ENCODE measurements at places on chromosomes 3 and 15.

DNA sequence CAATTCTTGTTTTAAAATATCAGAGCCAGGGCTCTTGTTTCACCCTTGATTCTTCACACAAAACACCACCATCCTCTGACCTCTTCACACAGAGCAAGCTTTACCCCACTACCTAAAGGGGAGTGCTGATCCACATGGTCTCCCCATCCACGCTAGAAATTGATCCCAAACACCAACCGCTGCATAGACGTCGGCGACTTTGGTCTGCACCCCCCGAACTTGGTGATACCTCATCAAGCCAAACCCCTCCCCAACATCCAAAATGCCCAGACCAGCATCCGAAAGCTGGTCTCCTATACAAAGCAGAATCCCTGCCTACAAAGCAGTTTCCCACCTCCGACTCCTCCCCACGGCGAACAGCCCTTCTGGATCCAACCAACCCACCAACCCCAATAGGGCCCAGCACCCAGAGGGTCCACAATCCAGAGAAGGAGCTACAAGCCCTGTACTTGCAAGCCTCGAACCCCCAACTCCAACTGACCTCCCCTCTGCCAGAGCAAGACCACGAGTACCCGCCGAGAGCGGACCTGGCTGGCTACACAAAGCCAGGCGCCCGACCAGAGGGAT is 25.8 kb upstream of the MTHFS start:
- no peak for DNase-seq

- peak; percentile 94 for DNase-seq
Observed at GRCh38 chr3:87088993-87089841, 98.3 kb upstream of the VGLL3 start.

DNA sequence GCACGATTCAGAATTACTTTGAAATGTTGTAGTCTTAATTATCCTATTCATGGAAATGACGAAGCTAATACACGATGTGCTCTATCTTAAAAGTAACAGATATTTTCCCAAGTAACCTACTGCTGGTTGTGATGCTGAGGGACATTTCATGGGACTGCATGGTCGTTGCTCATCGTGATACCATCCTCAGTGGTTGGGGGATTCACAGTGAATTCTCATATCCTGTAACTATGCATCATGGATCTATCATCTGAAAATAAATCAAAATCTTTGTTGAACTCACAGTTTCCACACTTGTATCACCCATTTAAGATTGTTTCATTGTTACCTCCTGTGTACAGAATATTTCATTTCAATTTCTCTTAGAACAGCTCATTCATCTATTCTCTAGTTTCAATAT is 84.7 kb downstream of the OPA1 start:
- DNase-seq = no peak

DNA sequence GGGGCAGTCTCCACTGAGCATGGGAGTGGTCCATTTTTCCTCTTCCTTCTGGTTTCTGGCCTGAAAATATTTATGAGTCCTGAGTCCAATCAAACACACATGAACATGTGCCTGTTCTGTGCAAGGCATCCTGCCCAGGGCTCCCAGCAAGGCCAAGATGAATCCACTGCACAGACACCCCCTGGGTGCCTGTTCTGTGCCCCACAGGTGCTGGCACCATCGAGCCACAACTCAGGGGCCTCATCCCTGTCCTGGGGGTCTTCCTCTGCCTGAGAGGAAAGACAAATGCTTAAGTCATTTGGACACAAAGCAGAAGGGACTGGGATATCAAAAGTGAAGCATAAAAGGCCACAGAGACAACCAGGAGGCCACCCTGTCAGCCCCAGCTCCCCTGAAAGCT is 87.4 kb upstream of the IQSEC1 start:
- no peak for DNase-seq

DNA sequence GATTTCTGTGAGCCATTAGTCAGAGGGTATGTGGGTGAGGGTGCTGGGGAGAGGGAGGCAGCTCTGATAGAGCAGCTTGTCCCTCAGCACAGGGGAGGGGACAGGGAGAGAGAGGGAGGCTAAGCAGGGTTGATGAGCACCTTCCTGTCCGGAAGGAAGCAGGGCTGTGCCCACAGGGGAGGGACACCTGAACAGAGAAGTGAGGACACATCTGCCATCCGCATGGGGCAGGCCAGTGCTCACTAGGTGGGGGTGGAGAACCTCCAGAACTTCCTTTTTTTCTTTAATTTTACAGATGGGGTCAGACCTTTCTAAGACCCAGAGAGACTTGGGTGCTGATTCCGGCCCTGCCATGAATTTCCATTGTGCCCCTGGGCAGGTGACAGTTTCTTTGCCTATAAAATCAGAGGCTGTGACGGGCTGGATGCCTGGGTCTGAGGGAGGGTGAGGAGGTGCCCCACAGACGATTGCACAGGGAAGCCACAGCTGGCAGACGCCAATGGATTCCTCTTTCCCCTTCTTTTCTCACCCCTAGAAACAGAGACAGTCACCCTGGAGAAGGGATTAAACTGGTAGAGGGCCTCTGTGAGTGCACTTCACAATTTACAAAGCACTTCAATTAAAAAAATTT is 4.1 kb upstream of the TGM5 start:
- DNase-seq = no peak

DNA sequence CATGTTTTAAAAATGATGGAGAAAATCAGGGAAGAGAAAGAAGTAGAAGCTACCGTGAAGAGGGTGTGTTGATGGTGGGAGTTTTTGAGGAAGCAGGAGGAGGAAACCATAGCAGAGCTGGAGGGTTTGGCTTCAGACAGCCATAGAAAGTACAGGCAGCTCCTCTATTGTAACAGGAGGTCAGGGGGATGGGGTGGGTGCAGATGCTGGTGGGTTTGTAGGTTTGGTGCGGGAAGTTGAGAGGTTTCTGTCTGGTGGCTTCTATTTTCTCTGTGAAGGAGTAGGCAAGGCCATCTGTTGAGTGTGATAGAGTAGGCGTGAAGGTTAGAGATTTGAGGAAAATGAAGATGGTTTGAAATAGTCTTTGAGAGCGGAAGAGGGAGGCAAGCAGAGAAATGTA is 97.7 kb upstream of the TBC1D5 start:
- DNase-seq = no peak

DNA sequence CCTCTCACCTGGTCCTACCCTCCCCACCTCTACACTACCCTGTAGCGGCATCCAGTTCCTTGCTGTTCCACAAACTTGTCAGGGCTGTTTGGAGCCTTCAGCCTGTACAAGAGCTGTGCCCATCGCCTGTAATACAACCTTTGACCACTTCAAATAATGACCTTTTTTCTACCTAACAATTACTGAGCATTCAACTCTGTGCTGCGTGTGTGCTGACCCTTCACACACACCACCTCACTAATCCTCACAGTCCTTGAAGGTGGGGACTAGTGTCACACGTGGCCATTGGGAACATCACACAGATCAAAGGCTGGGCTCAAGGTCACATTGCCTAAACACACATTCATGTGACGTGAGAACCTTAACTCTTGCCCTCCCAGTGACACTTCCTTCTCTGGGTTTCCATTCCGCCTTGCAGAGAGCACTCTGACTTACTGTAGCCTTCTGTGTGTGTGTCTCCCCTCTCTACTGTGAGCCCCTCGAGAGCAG is 3.1 kb downstream of the C3orf20 start:
- DNase-seq = no peak

DNA sequence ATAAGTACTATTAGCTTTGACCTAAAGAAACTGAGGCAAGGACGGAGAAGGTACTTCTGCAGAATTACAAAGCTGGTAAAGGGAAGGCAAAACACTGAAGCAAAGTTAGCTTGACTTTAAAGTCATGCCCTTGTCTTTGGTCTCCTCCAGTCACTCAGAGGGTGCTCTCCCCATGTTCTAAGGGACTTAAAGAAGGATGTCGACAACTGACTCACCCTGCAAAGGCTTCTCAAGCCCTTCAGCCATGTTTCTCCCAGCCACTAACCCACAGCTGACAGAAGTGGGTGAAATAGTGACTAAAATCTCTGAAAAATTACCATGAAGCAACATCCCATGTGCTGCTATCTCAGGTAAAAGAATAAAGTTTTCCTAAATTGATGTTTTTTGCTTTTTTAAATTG is 46.4 kb downstream of the SUCLG2 start:
- no peak for DNase-seq

DNA sequence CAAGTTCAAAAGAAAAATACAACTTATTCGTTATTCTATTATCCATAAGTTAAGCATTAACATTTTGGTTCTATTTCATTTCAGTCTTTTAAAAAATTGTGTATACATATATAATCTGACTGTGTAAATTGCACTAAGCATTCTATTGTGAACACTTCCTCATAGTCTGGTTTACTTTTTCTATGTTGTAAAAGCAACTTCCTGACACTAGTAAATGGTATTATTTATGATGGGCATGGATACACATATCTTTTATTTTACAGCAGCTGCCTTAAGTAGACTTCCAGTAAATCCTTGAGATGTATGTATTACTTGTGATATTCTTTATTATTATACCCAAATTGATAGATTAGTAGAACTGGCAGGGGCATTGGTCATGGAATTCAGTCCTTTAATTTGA is 58.2 kb downstream of the FNDC3B start:
- DNase-seq = no peak

DNA sequence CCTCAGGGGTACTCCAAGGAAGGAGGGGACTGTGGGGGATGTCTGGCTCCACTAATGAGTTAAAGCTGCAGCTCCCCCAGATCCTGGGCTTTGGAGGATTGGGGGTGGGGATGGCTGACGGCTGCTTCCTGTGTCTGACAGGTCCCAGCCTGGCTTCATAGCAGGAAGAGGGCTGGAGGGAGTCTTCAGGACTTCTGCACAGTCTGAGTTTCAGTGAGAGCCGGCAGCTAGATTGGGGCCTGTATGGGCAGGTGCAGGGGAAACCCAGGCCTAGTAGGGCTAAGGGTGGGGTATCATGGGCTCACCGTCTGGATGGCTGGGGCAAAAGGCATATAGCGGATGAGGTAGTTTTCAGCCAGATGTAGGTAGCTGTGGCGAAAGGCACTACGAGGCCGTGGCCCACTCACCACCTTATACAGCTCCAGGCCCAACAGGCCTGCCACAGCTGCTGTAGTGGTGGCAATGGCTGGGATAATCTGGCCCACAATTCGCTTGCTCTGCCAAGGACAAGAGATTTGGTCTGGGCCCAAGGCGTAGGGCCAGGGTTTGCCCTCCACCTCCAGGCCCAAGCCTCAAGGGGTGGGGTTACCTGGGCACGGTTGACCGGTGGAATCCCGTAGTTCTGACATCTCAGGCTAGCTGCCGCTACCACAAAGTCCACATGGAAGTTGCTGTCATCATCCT is 4.5 kb downstream of the INKA1 start:
- no peak for DNase-seq

DNA sequence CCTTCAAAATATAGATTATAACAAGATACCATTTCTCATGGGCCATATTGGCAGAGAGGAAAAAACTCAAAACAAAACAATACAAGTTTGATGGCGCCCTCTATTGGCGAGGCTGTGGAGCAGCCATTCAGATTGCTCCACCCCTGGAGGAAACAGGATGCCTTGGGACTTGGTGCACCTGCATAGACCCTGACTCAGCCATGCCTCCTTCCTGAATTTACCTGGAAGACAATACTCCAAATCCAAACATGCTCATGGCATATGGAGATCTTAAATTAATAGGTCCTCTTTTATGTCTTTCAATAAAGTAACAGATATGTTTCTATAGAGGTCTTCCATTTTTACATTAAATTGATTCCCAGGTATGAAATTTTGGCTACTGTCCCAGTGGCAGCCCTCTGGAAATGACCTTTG is 90.0 kb downstream of the APBA2 start:
- DNase-seq = peak; percentile 6

DNA sequence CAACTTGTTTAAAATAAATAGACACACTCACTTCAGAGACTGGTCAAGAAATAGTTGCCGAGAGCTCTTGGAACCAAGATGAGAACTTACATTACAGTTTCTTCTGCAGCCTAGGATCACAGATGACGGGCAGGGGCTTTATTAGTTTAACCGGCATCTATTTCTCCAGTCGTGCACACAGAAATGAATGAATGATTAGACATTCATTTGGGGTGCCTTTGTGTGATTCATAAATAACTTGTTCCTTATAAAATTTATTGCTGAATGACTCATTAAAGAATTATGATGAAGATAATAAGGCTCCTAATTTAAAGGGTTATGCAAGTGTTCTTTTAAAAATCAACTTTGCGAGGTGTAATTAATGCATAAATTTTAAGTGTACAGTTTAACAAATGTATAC is 20.8 kb downstream of the NFKBIZ start:
- DNase-seq = no peak

GRCh38 chr3:129764090-129764489 is 129.4 kb downstream of the TMCC1 start:
- DNase-seq = no peak

DNA sequence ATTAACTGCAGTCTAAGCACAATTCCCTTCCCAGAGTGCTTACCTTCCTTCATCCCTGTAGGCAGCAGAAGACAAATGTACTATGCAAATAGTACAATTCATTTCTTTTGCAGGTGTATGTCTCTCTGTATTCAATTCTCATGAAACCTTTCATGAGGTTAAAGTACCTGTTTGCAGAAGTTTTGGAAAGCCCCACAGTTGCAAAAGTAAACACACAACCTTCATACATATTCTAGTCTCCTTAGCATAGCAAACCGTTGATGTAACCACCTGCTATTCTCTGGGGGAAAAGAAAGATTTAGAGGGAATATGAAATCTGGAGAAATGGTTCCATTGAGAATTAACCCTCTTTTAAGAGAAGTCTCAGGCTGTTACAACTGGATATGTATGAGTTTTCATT is 200.3 kb upstream of the SUCLG2 start:
- DNase-seq = no peak

- peak; percentile 78 for DNase-seq
Observed at GRCh38 chr15:71469413-71469812, 340.9 kb upstream of the NR2E3 start.

DNA sequence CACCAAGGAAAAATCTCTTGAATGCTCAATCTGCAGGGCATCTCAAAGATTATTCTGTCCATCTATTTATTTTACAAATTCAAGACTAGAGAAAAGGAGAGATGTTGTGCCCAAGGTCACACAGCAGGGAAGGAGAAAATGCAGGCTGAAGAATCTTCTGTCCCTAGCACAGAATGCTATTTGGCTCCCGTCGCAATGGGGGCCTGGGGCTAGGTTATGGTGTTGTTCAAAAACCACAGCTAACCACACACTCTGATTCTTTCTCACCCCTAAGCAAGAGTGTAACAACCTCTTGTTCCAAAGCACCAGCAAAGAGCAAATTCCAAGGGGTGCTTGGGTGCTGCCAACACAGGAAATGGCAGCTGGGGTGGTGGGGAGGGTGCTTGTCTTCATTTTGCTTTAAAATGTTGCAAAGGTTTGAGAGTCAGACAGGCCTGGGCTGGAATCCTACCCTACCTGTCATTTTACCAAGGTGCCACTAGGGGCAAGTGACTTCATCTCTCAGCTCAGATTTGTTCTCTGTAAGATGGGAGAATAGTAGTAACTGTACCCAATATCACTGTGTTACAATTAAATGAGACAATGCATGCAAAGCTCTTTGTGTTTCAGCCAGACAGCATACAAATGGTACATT is 112.5 kb downstream of the ADAMTS9 start:
- DNase-seq = peak; percentile 25

- DNase-seq = peak; percentile 99
Observed at GRCh38 chr3:123660900-123661299, 76.0 kb upstream of the HACD2 start.
